ENCODE measurements at places on chromosomes 6 and 20. TPM values are rescaled to one million over a fixed set of nuclear protein-coding genes. Genes with fewer than 3 reads are reported as not detected.

GRCh38 chr20:21232546-21233280 lies 70.4 kb upstream of the XRN2 start:
- no peak for DNase-seq

GRCh38 chr6:126102358-126102757 lies 116.0 kb downstream of the TRMT11 start:
- DNase-seq, result no peak

- no peak for DNase-seq
Measured at GRCh38 chr6:138155443-138155842, 6.3 kb upstream of the ARFGEF3 start.

Gene KCNK5
- total RNA-seq, result not detected

Gene SLC52A3
- total RNA-seq, result 0.36 TPM

Data from gastrocnemius medialis (tissue), 4 donors.